NCI-H526 treated with DMSO at 0.1 percent for 48 hours (cell line): ENCODE measurements at places on chromosomes 6 and 20.

GRCh38 chr20:60203451-60203850 lies 245.2 kb downstream of the CDH26 start:
- DNase-seq, result no peak

GRCh38 chr6:11043378-11043960 lies 636 bp downstream of the ELOVL2 start:
- DNase-seq, result peak; percentile 65

GRCh38 chr6:13989496-13990144 lies 64.9 kb downstream of the RNF182 start:
- DNase-seq, result no peak

DNA sequence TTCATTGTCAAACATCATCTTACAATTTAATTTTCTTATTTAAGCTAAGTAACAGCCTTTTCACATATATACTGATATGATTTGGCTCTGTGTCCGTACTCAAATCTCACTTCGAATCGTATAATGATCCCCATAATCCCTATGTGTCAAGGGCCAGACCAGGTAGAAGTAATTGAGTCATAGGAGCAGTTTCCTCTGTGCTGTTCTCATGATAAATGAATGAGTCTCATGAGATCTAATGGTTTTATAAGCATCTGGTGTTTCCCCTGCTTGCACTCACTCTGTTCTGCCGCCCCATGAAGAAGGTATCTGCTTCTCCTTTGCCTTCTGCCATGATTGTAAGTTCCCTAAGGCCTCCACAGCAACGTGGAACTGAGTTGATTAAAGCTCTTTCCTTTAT lies 25.1 kb upstream of the CMTR1 start:
- DNase-seq, result no peak

GRCh38 chr6:169589293-169589692 lies 112.5 kb downstream of the WDR27 start:
- peak; percentile 81 for DNase-seq

- DNase-seq, result no peak
Observed at GRCh38 chr6:154901876-154902552, 93.1 kb upstream of the TIAM2 start.

DNA sequence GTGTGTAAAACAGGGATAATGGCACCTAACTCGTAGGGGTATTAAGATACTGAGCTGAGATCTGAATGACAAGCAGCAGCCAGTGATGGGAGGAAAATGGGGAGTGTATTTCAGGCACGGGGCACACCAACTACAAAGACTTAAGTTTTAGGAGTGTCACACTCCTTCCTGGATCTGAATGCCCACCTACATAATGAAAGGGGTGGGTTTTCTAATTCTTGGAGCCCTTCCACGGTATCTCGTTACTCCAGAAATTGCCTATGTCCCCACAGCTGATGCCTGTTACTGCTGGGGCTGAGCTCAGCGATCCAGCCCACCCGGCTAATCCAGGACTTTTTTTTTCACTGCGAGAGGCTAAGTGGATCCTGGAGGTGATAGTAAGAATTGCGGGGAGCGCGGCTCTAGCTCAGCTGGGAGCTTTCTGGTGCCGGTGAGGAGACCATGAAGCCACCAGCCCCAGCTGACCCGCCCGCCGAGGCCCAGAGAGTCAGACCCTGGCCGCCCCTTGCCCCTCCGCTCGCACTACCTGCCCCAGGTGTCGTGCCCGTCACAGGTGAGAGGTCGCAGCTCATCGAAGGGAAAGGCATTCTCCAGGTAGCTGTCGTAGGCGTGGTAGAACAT lies 727 bp downstream of the EDEM2 start:
- no peak for DNase-seq

DNA sequence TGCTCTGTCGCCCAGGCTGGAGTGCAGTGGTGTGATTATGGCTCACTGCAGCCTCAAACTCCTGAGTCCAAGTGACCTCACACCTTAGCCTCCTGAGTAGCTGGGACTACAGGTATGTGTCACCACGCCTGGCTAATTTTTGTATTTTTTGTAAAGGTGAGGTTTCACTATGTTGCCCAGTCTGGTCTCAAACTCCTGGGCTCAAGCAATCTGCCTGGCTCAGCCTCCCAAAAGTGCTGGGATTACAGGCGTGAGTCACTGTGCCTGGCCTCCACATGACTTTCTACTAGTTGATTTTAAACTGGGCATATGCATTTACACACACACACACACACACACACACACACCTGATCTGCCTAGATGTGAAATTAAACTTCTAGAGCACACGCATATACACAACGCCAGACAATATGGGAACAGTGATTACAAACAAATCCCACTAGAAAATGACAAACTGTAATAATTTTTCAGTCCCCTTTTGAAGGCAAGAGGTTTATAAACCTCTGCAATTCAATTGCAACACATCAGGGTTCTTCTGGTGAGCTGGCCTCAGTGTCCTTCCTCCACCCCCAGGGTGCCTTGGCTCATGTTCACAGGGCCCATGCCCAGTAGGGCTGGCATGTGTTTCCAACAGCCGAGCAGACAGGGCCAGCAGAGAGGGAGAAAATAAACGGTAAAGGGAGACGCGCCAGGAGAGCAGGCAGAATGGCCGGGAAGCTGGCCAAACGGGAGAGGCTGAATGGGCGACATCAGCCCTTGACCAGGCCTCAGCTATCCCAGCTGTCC lies 31.2 kb downstream of the PARD6B start:
- DNase-seq, result no peak

- DNase-seq, result no peak
Observed at GRCh38 chr6:106475284-106475683, 114.8 kb downstream of the CRYBG1 start.

GRCh38 chr6:44453146-44453545 lies 65.6 kb downstream of the CDC5L start:
- no peak for DNase-seq

DNA sequence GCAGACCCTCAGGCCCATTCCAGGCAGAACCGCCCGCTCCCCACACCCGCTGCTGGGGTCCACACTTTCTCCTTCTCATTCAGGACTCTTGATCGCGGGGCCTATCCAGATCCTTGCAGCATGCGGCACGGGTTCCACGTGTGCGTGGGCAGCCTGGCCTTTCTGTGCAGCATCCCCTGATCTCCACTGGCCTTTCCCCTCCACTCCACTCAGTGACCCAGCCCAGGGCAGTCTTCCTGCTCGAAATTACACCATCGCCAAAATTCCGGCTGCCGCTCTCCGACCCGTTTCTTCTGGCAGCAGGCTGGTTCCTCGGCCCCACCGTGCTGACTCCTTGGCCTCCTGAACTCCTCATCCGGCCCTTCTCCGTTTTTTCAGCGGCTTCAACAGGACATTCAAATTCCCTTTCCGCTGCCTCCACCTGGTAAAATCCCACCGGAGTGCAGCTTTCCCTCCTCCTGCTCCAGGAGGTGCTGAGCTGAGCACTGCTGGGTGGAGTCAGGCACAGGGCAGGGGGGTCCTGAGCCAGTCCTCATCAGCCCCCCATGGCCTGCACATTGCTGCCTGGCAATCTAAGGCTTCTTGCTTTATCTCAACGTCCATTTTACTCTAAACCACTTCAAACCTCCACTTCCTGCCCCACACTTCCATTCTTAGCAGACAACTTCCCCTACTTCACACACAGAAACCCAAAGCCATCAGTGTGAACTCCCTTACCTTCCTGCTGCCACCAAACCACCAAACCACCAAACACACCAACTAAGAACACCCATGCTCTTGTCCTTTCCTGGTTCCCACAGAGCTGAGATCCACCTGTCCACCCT lies 9.0 kb downstream of the SFT2D1 start:
- DNase-seq, result no peak

GRCh38 chr20:40741507-40742106 lies 52.6 kb upstream of the MAFB start:
- DNase-seq, result peak; percentile 9

GRCh38 chr20:2559279-2559626 lies 22.9 kb downstream of the TMC2 start:
- no peak for DNase-seq

GRCh38 chr20:19986419-19986818 lies 30.7 kb upstream of the NAA20 start:
- DNase-seq, result no peak

DNA sequence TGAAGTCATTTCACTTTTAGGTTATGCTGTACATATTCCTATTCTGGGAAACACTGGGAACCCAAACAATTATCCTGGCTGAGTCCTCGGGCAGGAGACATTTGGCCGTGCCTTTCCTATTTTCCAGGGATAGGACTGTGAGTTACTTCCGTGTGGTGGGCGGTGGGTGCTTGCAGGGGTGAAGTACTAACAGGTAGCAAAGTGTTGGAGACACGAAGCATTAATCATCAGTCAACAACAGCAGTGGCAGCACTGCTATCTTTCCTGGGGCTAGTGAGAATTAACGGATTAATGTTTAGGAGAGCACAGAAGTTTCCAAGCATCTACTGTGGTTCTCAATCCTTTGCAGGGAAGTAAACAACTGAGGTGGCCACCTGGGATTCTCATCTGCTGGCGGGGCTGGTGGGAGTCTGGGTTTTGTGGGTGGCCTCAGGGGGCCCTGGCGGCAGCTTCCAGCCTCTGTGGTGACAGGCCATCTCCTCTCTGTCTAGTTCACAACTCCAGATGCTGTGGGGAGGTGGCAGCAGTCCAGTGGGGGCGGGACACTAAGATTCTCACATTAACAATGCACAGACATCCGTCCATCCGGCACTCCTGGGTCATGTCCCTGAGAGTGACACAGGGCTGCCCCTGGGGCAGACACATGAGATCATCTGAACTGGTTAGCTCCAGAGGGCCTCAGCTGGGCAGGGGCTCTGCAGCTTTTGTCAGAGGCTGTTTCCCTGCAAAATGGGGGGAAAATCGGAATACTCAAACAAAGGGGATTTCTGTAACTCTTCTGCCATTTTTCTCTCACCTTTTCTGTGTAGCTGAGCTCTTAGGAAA lies 90.9 kb downstream of the GJA10 start:
- DNase-seq, result no peak

DNA sequence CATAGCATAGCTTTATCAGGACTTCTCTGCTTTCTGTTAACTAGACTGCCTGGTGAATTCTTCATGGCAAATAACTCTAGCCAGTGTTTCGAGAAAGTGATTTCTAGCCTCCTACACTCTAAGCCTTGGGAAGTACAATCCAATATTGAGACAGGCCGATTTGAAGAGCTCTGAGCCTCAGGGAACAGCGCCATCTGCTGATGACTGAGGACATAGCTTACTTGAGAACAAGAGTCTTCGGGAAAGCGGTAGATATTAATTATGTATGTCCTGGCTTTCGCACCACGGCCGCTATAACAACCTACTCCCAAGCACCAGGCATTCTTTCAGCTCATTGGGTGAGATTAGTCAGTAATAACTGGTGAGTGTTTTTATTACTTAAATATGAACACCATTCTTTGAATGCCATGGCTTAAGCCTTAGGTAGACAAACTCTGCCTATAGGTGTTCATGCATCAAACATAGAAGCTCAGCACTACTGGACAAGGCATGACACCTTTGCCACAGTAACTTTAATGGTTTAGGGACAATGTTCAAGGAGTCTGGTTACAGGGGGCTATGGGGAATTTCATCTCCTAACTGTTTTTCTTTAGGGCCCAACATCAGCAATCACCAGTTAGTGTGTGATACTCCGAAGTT lies 518.6 kb downstream of the BMP2 start:
- DNase-seq, result peak; percentile 73

- peak; percentile 56 for DNase-seq
Observed at GRCh38 chr20:36153736-36154699, 522 bp upstream of the EPB41L1 start.

- DNase-seq, result no peak
Observed at GRCh38 chr6:77341058-77341986, 122.0 kb downstream of the HTR1B start.

GRCh38 chr6:9204171-9204570 lies 768.8 kb upstream of the SLC35B3 start:
- DNase-seq, result no peak

DNA sequence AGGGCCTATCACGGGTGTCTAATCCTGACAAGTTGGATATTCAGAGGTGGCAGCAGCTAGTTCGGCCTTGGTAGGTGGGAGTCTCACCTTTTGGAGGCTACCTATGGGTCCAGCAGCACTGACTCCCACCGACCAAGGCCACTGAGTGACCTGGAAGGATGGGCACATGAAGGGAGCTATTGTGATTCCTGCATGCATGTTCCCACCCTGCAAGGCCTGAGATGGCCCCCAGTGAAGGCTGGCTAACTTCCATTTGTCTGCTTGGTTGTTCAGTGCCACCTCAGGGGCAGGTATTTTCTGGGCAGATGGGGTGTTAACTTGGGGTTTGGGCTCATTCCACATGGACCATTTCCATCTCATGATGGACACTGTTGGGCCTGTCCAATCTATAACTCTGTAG lies 18.4 kb upstream of the MICA start:
- no peak for DNase-seq

DNA sequence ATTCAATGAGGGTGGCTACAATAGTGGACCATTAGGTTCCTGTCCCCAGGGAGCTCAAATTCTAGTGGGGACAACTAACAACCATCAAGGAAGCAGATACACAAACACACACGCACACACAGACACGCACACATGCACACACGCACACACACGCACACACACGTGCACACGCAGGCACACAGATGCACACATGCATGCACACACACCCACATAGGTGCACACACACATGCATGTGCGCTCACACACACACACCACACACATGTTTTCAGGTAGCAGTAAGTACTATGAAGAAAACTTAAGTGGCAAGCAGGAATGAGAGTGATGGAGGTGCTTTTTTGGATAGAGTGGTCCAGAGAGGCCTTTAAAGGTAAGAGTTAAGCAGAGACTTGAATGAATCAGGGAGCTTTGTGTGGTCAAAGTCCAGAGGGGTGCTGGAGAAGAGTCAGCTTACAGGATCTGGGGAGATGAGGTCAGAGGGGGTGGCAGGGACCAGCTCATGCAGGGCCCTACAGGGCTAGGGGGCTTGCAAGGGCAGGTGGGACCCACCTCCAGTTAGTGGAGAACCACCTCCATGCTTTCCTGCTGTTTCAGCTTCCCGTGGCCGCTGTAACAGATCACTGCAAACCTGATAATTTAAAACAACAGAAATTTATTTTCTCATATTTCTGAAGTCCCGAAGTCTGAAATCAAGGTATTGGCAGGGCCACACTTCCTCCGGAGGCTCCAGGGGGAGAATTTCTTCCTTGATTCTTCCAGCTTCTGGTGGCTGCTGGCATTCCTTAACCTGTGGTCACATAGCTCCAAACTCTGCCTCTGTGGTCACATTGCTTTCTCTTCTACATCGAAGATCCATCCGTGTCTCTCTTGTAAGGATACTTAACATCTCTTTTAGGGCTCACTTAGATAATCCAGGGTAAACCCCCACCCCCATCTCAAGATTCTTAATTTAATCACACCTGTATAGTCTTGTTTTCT lies 6.9 kb upstream of the NSFL1C start:
- DNase-seq, result no peak

- DNase-seq, result no peak
Observed at GRCh38 chr20:42364446-42364845, 746.3 kb upstream of the CHD6 start.

- no peak for DNase-seq
Observed at GRCh38 chr6:20162515-20162914, 49.8 kb downstream of the MBOAT1 start.

DNA sequence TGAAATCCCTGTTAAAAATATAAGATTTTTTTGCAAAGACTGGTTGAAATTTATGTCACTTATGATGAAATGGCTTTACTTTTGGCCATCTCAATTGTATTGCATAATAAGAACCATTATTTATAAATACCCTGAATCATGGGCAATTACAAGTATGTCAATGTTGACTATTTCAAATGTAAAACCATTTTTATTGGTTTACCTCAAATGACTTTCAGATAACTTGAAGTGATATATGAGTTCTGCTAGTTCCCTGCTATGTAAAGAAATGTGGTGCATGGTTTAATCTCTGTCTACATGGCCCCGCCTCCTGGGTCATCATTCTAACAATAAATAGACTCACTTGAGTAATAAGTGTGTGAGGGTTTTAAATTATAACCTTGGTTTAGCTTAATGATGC lies 275.6 kb upstream of the PREP start:
- no peak for DNase-seq

GRCh38 chr6:170233286-170234205 lies 57.3 kb downstream of the DLL1 start:
- DNase-seq, result no peak
